ELF-1 (cell line): ENCODE measurements at places on chromosomes 1 and 21.

GRCh38 chr1:211708006-211708405 is 32.6 kb upstream of the NEK2 start:
- DNase-seq = no peak

DNA sequence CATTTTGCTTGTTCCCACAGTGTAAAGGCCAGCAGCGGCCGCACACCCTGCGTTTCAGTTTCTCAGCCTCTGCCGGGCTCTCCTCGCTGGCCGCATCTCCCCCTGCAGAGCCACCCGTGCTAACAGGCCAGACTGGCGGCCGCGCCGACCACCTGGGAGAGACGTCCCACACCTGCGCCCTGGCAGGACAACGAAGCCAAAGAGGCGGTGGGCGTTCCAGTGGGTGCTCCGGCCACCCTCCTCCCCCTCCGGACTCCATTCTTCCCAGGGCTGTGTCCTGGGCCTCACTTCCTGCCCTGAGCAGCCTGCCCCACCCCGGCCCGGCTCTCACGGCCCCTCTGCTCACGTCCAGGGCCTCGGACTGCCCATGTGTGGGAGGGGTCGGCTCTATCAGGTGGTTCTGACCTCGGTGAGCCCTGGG is 31.9 kb upstream of the SLC19A1 start:
- DNase-seq = peak; percentile 40

DNA sequence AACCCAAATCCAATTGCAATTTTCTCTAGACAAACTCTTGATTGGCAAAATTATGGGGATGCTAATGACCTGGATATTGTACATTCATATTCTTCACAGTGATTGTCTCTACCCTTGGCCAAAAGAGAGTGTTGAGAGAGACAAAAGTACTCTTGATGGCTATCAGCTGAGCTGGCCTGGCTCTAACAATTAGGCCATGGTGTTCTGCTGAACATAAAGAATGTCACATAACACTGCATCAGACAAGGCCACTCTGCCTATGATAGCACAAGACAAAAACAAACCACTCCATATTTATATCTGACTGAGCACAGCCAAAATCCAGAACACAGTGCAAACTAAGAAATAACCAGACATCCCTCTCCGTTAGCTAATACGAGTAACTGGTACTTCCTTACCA is 101.7 kb downstream of the ADAMTS1 start:
- no peak for DNase-seq

DNA sequence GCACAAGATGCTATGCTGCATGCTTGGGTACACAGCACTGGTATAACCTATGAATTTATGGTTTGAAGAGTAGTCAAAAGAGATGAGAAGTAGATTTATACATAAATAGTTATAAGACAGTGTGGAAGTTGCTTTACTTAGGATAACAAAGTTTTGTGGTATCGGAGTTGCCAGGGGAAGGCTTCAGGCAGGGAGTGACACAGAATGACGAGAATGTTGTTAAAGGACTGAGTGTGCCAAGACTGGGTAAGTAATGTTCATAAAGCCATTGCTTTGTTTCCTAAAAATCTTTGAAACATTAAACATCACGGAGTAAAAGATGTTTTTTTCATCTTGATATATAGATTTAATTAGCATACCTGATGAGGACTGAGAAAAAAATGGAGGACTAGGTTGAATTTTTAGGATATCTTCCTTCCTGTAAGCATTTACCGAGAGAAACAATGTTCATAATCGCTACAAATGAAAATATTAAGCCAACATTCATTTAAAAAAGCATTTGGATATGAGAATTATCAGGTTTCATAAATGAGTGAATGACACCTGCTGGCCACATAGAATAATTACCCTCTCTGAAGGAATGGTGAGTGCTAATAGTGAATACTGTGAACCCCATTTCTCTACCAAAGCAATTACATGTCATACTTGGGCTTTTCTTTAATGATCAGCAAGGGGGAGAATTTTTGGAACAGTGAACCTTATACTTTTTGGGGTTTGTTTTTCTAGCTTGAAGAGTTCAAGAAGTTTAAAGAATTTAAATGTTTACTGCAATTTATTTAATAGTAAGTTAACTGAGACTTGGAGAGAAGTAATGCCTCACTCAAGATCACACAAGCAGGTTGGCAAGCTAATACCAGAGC is 28.4 kb downstream of the EXTL2 start:
- no peak for DNase-seq

DNA sequence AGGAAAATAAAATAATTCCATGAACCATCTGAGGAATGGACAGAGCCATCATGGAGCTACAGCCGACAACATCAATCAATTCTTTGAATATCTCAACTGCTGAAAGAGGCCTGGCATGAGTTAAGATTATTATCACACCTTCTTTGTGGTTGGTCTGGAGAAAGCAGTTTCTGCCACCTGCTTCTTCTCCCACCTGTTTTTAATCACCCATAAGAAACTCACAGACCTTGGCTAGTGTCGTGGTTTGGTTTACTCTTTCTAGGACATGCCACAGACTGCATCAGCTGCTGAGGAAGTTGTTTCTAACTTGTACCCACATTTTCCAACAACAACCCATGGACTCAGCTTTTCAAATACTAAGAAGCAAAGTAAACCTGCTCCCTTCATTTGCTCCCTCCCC is 65.6 kb downstream of the NTPCR start:
- no peak for DNase-seq

DNA sequence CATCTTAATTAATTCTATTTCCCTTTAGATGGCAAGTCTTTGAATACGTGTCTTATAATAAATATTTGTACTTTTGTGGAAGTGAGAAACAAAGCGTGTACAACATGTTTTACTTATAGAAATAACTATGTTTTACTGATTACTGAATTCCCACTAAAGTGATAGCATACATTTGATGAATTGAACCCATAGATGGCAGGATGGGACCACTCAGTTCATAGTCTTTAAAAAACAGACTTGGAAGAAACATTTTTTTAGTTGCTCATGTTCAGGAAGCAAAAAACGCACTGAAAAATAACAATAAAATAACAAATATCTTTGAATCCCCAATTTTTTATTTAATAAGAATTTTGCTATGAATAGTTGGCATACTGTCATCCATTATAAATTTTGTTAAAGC is 507.1 kb upstream of the ZRANB2 start:
- no peak for DNase-seq

DNA sequence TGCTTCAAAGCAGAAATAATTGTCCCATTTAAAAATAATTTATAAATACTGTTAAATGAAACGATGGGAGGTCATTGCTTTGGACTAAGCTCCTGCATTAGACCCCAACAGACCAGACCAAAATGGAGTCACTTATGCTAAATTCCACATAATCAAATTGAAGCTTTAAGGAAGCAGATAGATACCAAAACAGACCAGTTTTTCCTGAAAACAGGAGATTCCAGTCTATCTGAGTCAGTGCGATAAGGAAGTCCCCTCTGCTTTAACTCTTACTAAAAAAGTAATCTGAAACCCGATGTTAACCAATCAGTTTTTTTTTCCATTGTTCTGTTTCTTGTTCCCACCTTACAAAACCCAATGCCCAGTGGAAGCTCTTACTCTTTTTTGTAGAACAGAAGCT is 16.2 kb upstream of the DNASE2B start:
- no peak for DNase-seq

DNA sequence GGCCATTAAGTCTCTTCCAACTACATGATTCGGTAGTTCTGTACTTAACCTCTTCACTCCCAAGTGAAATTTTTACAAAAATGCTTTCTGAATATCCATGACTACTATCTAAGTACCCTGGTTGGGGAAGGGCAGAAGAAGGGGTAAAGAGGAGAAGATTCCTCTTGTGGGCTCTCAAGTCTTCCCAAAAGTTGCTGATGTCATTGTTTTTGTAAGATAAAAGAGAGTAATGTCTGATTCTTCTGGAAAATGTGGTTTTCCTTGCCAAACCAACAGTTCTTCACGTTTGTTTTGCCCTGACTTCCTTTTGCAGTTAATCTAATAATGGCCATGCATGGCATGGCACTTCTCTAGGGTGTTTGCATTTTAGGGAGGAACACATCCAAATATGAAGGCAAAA is 34.7 kb upstream of the AK4 start:
- no peak for DNase-seq

DNA sequence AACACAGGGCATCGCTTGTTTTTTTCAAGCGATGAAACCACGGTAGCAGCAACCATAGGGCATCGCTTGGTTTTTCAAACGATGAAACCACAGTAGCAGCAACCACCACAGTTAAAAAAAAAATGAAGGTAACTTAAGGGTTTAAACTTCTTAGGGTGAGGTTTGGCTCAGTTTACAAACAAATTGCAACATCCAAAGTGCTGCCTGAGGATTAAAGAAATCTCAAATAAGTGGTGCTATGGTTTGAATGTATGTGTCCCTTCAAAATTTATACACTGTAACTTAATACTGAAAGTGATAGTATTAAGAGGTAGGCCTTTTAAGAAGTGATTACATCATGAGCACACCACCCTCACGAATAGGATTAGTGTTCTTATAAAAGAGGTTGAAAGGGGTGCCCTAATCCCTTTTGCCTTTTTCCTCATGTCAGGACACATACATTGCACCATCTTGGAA is 6.4 kb upstream of the GBP5 start:
- DNase-seq = no peak

- DNase-seq = no peak
Measured at GRCh38 chr21:14116080-14116481, 94.7 kb downstream of the LIPI start.

GRCh38 chr1:19980314-19980713 is 896 bp upstream of the PLA2G2A start:
- no peak for DNase-seq

DNA sequence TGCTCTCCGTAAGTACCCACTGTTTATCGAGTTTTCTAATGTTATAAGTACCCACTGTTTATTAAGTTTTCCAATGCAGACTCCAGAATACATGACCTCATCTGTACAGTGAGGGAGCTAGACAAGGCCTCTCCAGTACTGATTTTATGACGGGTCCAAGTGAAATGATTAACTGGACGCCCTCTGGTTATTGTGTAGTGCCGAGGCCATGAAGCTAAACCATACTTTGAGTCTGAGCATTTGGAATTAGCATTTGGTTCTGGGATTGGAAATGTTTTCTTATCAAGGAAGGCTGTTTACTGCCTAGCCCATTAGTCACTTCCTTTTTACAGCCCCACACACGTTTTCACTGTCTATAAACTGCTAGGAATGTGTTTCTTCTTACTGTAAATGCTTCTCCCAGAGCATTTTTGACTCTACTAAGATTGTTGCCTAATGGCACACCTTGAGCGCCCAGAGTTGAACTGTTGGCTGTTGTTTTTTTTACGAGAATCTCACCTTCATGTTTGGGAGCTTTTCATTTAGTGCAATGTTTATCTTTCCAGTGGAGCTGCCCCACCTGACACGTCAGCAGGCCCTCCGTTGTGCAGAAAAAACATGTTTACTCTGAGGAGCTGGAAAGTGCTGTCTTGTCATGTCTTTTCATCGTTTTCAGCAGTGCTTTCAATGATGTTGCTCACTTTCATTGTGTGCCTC is 26.9 kb downstream of the SPATA46 start:
- DNase-seq = peak; percentile 42

DNA sequence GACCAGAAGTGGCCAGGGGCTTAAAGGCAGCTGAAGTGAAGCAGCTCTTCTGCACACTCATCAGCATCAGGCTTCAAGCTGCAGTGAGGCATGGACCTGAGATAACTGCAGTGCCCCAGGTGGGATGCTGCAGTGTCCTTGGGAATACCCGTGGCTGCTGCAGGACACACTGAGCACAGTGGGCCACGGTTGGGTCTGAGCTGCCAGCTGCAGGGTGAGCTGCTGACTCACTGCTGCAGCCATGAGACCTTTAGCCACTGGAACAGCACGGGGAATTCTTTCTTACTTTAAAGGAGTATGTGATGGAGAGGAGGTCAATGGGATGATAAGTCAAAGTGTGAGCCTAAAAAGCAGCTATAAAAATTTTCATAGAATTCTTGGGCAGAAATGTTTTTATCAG is 102.1 kb downstream of the XCL2 start:
- DNase-seq = no peak

GRCh38 chr1:62237361-62237760 is 42.7 kb downstream of the L1TD1 start:
- no peak for DNase-seq

DNA sequence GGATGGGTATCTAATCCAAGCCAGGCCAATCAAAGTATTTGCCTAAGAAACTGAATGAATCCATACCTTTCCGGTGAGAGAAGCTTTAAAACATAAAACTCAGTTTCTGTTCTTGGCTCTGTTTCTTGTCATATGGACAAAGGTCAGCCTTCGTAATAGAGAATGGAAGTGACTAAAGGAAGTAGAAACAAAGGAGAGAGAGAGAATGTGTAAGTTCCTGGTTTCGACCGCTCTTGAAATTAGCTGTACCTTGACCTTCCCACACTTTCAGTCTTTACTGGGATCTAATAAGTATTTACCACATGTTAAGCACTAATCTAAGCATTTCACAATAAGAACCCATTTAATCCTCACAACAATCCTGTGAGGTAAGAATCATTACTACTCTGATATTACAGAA is 19.6 kb upstream of the CLCA4 start:
- DNase-seq = no peak

DNA sequence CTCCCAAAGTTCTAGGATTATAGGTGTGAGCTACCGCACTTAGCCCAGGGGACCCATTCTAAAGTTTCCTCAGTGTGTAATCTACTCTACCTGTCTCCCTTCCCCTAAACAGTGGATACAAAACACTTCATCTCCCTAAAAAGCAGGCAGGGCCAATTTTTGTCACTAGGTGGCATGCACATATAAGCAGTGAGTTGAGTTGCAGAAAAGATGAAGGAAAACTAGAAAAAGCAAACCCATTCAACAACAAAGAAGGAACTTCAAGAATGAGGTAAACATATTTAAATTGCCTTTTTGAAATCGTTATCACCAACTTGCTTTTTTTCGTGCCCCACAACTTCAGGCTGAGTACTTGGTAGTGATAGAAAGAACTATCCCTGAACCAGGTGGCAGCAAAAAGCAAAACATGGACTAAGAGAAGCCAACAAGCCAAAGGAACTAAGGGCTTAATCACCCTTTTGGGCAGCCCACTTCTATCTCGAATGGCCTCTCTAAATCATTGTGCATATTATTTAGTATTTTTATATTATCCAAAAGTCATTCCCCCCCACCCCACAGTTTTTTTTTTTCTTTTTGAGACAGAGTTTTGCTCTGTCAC is 19.7 kb upstream of the ALDH9A1 start:
- peak; percentile 66 for DNase-seq

DNA sequence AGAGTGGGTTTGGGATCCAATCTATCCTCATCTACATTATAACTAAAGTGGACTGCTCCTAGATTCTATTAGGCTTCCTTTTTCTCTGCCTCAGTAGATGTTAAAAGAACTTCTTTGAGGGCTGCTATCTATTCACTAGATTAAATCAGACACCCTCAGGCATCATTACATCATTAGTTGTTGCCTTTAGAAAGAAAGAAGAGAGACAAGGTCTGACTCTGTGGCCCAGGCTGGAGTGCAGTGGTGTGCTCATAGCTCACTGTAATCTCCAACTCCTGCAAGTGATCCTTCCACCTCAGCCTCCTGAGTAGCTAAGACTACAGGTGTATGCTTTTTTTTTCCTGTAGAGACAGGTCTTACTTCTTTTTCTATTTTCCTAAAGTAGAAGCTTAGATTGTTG is 71.1 kb upstream of the EXO1 start:
- DNase-seq = peak; percentile 39

GRCh38 chr1:3474016-3474415 is 19.6 kb downstream of the ARHGEF16 start:
- DNase-seq = no peak

- DNase-seq = no peak
Measured at GRCh38 chr1:54606096-54606989, 17.0 kb downstream of the FAM151A start.
